ENCODE measurements at places on chromosomes 12 and 14.

- DNase-seq, result no peak
Observed at GRCh38 chr12:56034586-56035332, 7.0 kb upstream of the RPS26 start.

DNA sequence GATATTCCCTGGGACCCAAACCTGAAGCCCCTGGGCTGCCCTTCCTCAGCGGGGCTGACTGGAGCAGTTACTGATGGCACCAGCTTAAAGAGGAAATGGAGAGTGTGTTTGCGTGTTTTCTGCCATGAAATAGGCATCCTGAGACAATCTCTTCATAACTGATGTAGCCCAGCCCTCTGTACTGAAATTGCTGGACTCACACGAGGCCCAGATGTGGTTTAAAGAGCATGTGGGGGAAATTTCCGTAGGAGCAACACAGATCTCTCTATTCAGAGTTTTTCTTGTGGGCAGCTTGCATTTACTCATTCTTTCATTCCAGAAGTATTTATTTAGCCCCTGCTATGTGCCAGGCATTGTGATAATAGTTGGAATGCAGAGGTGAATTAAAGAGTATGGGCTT is 782.1 kb upstream of the TBX3 start:
- no peak for DNase-seq

DNA sequence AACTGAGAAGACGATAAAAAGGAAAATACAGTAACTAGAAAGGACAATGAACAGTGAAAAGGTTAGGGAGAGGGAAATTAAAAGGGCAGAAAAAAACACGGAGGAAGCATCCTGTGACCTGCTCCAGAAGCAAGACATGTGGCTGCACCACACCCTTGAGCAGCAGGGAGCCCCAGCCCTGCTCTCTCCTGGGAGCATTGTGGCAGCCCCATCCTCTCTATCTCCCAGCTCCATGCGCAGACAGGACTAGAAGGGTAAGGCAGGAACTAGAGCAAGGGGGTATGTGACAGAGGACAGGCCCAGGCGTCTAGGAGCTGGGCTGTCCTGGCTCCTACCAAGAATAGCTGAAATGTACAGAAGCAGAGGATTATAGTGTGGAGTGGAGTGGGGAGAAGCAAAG is 38.6 kb upstream of the SMUG1 start:
- DNase-seq, result no peak

DNA sequence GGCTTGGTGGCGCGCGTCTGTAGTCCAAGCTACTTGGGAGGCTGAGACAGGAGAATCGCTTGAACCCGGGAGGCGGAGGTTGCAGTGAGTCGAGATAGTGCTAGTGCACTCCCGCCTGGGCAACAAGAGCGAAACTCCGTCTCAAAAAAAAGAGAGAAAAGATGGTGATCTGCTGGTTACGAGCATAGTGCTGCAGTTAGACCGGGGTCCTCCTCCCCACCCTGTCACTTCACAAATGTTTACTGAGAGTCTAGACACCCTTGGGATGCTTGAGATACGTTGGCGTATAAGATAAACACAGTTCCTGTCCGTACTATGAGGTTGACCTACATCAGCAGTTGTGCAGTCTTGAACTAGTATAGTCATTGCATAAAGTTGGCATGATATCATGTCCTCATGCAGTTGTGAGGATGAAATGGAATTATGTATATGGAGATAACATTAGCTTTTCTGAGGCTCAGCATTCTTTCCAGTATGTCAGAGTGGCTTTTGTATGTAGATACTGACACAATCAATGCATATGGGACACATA is 787 bp downstream of the ACAD10 start:
- no peak for DNase-seq

- no peak for DNase-seq
Observed at GRCh38 chr12:96343347-96343954, 56.8 kb downstream of the CDK17 start.

DNA sequence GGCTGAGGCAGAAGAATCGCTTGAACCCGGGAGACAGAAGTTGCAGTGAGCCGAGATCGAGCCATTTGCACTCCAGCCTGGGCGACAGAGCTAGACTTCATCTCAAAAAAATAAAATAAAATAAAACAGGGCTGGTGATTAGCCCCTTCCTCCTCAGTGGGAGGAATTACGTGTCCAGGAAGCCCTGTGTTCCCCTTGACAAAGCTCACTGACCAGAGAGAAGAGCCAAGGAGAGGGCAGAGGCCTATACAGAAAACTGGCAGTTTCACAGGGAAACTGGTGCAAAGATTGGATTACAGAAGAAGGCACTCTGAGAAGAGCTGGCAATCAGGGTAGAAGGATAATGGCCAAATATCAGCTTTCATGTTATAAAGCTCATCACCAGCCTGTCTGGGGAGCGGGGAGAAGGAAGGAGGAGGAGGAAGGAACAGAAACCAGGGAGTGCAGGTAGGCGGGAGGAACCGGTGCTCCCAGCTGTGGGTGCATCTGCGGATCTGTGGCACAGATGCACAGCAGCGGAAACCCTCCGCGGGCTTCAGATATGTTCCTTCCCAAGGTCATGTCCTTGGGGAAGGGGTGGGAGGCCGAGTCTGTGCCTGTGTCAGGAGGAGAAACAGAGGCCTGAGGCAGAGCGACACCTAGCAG is 6.7 kb downstream of the RAB15 start:
- DNase-seq, result no peak

GRCh38 chr14:53062856-53063255 is 90.3 kb downstream of the DDHD1 start:
- peak; percentile 0 for DNase-seq

All from kidney glomerular epithelial cell (primary cell).